ENCODE measurements at places on chromosomes 4 and X.

GRCh38 chr4:82913305-82913704 lies 12.8 kb downstream of the THAP9 start:
- DNase-seq, result no peak

DNA sequence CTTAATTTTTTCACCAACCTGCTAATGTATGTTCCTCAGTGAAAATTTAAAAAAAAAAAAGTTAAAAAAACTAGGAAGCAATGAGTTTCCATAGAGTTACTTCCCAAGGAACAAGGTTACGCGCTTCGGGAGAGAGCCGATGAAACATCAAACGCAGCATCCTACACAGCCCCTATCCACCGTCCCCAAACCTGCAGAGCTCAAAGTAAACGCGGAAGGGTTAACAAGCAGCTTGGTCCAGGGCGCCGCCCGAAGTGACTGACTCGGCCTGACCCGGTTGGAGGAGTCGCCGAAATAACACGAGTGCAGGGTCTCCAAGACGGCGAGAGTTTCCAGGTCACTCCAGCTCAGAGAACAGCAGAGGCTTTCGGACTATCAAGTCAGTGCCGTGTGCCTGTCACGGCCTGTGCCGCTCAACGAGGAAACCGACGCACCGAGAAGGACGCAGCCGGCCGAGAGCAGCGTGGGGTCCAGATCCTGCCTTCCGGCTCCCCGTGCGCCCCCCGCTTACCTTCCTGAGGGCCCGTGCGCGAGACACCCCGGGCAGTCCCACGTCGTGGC lies 512 bp downstream of the NOP14 start:
- peak; percentile 27 for DNase-seq

DNA sequence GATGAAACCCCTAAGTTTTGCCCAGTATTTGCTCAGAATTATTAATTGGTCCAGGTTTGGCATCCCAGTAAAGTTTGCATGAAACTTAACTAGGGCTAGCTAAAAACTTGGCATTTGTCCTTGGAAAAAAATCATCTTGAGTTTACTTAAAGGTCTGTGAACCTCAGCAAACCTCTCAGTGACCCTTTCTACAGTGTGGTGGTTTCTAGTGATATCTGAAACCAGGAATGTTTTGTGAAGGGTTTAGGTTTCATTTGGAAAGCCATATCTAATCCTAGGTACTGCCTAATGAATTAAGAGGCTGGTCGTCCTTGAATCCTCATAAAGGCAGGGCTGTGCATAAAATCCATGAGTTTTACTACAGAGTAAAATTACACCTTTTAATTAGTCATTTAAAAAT lies 218.5 kb upstream of the ANKRD50 start:
- DNase-seq, result no peak

DNA sequence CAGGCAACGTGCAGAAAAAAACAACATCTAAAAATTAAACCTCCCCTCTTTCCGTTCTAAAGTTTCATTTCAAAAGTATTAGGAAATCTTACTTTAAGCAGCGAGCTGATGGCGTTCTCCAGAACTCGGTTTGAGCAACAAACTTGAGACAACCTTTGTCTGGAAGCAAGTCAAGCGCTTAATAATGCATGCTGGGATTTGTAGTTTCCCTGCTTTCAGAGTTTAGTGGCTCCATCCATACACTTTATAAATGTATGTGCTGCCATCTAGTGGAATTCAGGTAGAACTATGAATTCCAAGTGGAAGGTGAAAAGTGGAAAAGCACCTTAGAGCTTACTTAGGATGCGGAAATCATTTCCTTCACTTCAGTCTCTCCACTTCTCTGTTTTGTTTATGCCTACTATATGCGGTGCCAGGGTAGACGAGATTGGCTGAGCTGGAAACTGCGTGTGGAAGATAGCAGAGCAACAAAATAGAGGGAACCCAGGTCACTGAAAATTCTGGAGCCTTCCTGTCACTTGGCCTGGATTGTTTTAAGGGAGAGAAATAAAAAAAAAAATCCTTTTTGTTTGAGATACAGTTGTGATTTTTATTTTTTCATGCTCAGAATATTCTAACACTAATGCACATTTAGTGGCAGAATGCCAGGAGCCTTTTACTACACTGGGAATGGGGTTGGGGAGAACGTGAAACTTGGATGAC lies at the start of gene BDH2:
BDH2 (minus strand) TSS at position 144 of the 702 bp plus-strand sequence. CDS start 3,580 bp downstream, outside the sequence.
- DNase-seq, result peak; percentile 96

GRCh38 chr4:183430994-183431347 lies 13.5 kb upstream of the CDKN2AIP start:
- DNase-seq, result peak; percentile 25

DNA sequence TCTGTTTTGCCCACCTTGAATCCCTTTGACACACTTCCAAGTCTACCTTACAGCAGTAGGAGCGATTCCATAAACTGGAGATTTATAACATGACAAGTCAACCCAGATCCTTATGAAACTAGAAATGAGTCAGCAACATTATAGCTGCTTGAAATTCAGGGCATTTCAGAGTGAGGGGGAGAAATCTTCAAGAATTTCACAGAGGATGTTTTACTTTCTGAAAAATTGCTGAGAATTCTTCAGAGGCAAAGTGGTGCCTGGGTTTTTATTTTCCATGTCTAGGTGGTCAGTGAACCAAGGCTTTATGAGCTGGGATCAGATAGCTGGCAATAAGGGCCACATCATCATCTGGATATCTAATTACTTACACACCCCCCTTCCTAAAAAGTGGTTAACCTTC lies 119.8 kb downstream of the PPARGC1A start:
- DNase-seq, result no peak

- DNase-seq, result peak; percentile 65
Measured at GRCh38 chrX:153667956-153668396, 5.6 kb downstream of the PNCK start.

- peak; percentile 48 for DNase-seq
Measured at GRCh38 chr4:118772081-118772766, 63.7 kb downstream of the SEC24D start.

GRCh38 chr4:35760807-35761206 lies 483.5 kb downstream of the ARAP2 start:
- DNase-seq, result no peak

- no peak for DNase-seq
Measured at GRCh38 chrX:43564953-43565352, 91.1 kb upstream of the MAOA start.

- DNase-seq, result no peak
Measured at GRCh38 chr4:40825014-40825838, 75.5 kb downstream of the NSUN7 start.

GRCh38 chrX:134547047-134547679 lies 87.2 kb downstream of the HPRT1 start:
- DNase-seq, result peak; percentile 5

DNA sequence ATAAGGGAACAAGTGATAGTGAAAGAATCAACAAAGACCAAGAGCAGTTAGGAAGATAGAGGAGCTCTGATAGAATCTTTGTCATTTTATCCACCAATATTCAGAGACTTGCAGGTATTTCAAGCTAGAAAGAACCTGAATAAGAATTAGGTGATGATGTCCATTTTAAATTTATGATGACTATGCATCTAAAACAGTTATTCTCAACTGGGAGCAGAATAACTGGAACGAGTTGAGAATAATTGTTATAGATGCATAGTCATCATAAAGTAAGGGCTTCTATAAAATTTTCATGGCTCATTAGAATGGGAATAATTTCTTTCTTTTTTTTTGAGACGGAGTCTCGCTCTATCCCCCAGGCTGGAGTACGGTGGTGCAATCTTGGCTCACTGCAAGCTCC lies 5.8 kb downstream of the OCIAD1 start:
- DNase-seq, result no peak

DNA sequence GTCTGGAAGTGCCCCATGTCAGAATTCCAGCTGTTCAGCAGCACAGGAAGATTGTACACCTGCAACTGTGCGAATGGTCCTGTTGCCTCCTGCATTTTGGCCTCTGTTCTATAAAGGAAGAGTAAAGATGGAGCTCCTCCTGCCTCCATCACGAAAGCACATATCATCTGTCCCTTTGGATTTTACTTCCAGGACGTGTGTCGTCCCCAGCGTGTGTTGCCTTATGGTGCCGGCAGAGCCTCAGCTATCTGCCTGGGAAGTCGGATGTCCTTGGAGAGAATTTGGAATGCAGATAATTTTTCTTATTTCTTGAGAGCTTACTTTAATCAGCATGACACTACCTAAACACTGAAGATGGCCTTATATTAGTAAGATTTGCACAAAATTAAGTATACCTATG lies 97.7 kb downstream of the GATB start:
- DNase-seq, result no peak

- no peak for DNase-seq
Measured at GRCh38 chrX:2670978-2671377, 20.1 kb upstream of the CD99 start.

- DNase-seq, result peak; percentile 4
Measured at GRCh38 chrX:110671068-110671803, 124.4 kb downstream of the CHRDL1 start.

DNA sequence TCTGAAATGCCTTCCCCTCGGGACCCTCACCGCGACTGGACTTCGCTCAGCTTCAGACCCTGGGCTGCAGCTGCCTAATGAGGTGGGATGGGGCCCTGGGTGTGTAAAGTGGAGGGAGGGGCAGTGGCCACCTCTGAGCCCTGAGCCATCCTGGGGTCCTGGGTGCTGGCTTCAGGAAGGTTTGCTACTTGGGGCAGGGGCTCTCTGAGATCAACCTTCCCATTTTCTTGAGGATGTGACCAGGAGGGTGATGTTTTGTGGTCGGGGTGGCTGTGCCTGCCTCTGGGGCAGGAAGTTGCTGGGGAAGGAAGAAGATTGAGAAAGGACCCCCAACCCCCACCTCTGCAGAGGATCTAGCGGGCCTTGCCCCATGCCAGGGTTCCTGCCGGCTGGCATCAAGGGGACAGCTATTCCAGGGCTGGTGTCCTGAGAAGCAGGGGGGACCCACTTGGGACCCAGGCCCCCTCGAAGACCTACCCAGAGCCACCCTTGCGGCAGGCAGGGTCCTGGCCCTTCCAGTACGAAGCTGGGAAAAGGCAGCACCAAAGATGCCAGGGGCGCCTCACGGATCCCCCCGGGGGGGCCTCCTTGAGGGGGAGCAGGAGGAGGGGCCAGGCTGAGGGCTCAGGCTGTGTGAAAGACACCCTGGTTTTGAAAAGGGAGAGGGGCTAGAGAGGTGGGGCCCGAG lies 6.5 kb downstream of the SH3BP2 start:
- peak; percentile 65 for DNase-seq

GRCh38 chr4:102589743-102590142 lies 88.6 kb downstream of the NFKB1 start:
- DNase-seq, result no peak

- no peak for DNase-seq
Measured at GRCh38 chrX:137574784-137575293, 8.9 kb downstream of the ZIC3 start.

GRCh38 chrX:47687263-47687662 lies 28.3 kb upstream of the UXT start:
- no peak for DNase-seq

DNA sequence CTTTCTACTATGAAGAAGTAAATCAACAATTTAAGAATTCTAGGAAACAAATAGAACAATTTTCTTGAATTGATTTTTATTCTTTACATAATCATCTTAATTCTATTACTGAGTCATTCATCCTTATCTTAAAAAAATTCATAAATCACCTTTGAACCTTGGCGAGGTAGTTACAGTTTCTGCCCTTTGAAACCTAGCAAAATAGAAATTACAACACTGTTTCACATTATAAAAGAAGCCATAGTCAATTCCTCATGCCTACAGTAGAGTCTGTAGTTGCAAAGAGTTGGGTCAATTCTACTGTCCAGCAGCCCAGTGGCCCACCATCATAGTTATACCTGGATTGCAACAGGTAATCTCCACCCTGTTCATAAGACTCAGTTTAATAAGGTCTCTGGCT lies 7.3 kb downstream of the SMIM31 start:
- DNase-seq, result no peak

- DNase-seq, result no peak
Measured at GRCh38 chr4:5399124-5399523, 309.2 kb downstream of the EVC2 start.

DNA sequence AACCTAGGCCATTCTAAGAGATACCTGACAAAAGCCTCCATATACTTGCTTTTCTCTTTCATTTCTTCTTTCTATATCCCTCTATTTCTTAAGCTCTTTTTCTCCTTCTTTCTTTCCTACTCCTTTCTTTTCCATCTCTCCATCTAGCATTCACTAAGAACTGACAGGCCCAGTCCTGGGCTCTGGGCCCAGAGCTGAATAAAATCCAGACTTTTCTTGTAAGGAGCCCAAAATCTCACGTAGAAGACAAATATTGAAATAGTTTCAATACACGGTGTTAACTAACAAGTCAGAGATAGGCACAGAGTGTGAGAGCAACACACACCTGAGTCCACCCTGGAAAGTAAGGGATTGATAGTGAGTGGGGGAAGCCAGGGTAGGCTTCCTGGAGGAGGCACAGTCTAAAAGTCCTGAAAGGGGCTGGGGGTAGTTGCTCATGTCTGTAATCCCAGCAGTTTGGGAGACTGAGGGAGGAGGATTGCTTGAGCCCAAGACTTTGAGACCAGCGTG lies 73.2 kb upstream of the EFNB1 start:
- DNase-seq, result no peak

GRCh38 chr4:185730849-185731608 lies 81.0 kb downstream of the SORBS2 start:
- peak; percentile 13 for DNase-seq

- DNase-seq, result no peak
Measured at GRCh38 chr4:185945906-185946305, 123.0 kb upstream of the TLR3 start.

DNA sequence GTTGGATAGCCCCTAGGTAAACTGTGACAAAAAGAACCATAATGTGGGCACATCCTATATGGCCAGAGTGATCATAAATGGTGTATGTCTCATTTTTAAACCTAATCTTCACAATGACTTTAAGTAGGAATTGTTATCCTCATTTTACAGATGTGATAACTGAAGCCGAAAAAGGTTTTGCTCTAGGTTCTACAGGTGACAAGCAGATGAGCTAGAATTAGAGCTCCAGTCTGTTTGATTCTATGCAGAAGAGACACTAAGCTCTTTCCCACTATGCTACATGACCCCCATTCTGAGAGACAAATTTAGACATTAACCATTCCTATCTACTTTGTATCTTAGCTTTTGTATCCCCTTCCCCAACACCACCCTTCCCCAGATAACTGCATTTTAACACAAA lies 2.0 kb downstream of the AREG start:
- no peak for DNase-seq

- DNase-seq, result no peak
Measured at GRCh38 chr4:180081072-180081471, 2162.1 kb upstream of the TENM3 start.

- peak; percentile 67 for DNase-seq
Measured at GRCh38 chr4:89294573-89295269, 12.9 kb downstream of the GPRIN3 start.

DNA sequence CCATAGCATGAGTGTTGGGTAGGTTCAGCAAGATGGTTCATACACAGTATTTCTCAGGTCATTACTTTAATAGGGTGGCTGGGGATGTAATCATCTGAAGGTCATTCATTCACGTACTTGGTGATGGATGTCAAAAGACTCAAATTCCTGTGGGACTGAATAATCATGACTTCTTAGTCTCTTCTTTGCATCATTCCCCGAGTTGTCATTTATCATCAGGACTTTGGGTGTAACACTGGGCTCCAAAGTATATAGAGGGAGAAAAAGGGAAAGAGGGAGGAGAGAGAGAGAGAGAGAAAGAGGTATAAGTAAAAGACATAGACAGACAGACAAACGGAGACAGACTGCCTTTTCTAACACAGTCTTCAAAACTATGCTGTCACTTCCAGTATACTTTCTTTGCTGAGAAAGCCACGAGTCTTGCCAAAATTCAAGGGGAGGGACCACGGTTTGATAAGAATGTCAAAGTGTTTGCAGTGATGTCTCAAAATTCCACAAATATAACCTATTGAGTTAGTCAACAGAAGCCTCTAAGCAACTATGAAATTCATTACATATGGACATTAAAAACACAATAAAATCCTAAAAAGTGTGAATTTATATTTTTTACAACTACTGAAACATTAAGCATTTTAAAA lies 55.9 kb downstream of the UGT2A3 start:
- no peak for DNase-seq

All from inflammatory macrophage treated with lipopolysaccharide for 4 hours (primary cell).